PC-9 (cell line): ENCODE measurements at places on chromosomes 12 and 14.

GRCh38 chr12:91059211-91059610 lies 1.4 kb upstream of the KERA start:
- DNase-seq, result no peak

GRCh38 chr14:65846196-65846868 lies 433.8 kb downstream of the FUT8 start:
- no peak for DNase-seq

- no peak for DNase-seq
Observed at GRCh38 chr12:131734336-131735152, 23.7 kb downstream of the SFSWAP start.

DNA sequence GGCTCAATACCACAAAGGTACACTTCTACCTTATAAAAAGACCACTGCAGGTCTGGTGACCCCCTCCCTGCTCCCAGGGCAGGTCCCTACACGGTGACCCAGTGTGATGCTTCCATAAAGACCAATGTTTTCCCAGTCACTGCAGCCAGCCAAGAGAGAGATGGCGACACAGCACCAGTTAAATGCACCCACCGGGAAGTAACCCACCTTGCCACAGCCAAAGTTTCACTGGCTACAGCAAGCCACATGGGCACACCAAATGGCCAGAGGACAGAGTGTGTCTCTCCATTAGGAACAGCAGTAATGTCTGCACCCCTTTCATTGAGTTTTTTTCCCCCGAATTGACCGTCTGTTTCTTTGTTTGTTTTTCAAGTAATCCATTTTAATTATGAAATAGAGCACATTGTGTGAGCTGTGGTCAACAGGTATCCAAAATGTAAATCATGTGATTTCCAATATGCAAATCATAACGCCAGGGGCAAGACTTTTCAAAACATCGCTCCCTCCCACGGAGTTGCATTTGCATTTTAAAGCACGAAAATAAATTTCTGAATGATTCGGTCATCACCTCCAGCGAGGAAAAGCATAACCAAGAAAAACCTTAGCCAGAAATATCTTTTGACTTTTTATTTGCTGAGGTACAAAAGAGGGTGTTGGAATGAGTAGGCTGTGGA lies 48.9 kb upstream of the EML1 start:
- no peak for DNase-seq

DNA sequence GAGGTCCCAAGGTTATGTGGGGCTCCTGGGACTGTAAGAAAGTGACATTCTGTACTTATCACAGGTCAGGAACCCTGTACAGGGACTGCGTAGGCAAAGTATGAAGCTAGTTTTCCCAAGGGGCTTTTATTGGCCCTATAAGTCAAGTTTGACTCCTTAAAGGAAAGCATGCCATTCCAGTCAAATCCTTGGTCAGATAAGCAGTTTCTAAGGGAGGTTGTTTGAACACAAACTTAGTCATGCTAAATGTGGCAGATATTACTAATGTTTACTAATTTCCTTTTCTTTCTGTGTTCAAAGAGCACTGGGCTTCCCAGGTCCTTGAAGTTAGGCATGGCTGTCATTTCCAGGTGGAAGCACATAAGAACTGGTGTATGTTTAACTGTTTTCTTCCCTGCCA lies 472.4 kb downstream of the ATP23 start:
- peak; percentile 91 for DNase-seq

DNA sequence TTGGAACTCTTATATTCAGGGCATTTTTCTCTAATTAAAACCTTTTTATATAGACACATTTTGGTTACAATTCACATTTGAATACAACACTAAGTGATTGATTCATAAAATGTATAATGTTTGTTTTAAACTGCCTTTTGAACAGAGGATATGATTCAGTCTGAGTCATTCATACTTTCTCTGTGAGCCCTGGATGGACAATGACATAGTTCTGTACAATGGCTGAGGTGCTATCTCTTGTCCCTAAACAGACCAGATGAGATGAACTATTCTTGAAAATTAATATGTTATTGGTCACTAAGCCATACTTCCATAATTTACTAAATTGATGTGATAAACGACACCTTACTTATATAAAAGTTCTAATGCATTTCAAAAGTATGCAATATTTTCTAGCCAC lies 199.7 kb upstream of the ATXN7L3B start:
- DNase-seq, result no peak

- no peak for DNase-seq
Observed at GRCh38 chr12:5512601-5512970, 80.7 kb downstream of the NTF3 start.

DNA sequence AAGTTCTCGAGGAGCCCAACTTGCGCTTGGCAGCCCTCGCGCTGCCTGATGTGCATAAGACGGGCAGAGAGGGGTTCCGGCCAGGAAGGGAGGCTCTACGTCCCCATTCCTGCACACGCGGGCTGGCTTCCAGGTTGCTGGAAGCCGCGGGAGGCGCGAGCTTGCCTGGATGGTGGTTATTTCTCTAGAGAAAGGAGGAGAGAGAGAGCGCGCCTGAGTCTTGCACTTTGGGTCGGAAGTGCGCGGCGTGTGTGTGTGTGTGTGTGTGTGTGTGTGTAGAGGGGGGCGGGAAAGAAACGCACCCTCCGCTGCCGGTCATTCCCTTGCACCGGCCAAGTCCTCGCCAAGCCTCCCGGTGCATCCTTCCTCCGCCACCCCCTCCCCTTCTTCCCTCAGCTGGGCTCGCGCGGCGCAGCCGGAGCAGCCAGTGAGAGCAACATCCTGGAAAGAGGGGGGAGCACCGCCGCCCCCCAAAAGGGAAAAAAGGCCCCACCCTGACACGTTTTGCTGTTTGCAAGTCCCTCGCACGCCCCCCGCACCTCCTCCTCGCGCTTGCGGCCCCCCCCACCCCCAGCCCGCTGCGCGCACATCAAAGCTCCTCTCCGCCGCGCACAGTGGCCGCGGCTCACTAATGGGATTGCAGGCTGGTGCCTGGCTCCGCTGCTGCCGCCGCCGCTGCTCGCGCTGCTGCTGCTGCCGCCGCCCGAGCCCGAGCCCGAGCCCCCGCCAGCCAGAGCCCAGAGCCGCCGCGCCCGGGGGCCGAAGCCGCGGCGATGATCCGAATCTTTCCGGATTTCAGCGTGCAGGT lies 4.4 kb upstream of the NPAS3 start:
- no peak for DNase-seq

GRCh38 chr14:66003082-66003730 lies 483.0 kb upstream of the CCDC196 start:
- peak; percentile 60 for DNase-seq

GRCh38 chr12:124796303-124796960 lies 67.2 kb downstream of the SCARB1 start:
- no peak for DNase-seq

DNA sequence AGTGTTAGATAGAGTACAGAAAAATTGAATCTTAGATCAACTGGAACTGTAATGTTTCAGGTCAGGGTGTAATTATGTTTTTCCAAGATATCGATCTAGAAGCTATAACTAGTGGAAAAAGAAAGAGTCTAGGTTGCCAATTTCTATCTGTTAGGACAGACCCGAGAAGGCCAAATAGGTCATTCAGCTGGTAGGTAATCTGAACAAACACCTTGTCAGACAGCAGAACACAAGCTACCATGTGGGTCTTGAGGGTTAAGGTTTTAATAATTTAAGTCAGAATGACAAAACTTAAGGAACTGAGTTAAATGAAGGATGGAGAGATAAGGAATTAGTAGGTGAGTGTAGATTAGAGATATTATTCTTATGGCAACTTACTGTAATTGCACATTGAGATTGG lies 44.9 kb upstream of the KCNMB4 start:
- DNase-seq, result no peak

- no peak for DNase-seq
Observed at GRCh38 chr12:46839232-46839631, 13.4 kb upstream of the SLC38A4 start.

DNA sequence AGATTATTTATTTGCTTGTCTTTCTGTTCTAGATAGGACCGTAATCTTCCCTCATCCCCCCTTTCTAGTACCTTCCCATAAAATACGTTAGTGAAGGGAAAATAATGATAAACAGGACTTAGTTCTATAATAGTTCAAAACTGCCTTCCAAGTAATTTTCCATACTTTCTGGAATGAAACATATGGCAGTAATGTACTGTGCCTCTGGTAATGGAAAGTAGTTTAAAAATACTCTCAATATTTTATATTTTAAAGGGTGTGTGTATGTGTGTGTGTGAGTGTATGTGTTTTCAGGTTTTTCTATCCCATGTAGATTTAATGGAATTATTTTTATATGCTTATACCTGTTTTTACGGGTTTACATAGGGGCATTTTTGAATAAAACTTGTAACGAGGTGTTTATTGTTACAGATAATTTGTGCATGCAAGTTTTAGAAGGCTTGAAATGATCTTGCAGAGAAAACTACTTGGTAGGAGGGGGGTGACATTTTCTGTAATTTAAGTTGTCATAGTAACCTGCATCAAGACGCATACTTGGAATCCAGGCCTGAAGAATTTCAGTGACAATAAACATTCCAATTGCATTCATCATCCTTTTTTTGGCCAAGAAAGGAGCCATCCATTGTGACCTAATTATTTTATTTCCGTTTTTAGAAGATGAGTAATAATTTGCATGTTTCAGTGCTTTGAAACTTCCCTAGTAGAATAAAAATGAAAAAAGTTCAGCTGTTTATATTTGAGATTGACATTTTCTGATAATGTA lies 38.9 kb downstream of the RASSF8 start:
- peak; percentile 84 for DNase-seq

- no peak for DNase-seq
Observed at GRCh38 chr14:38286452-38286851, 30.6 kb upstream of the CLEC14A start.

GRCh38 chr12:28145216-28145615 lies 45.0 kb upstream of the CCDC91 start:
- DNase-seq, result no peak

- DNase-seq, result no peak
Observed at GRCh38 chr12:26704214-26704613, 128.8 kb downstream of the ITPR2 start.

GRCh38 chr12:94643606-94644005 lies 6.8 kb downstream of the TMCC3 start:
- DNase-seq, result no peak

DNA sequence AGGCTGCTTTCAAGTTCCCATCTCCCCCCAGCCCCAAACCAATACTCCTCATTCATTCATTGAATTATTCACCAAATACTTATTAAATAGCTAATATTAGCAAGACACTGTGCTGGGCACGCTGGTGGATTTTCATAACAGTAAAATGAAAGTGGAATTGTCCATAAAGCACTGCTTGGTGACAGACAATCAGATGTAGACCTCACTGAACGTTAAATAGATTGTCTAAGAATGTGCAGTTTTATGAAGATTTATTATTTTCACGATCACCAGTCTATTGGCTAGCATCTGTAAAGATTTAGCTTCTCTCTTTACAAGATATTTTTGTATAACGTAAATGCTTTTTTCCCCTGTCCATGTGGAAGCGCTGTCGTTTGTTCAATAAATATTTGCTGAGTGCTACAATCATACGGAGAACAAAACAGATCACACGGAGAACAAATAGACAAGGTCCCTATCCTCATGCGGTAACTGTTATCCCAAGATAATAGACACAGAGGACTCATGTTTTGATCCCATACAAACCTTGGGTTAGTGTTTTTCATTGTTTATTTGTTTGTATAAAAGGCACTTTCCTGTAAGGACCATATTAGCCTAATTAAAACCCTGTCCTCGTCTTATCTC lies 397.6 kb downstream of the BCAT1 start:
- no peak for DNase-seq

DNA sequence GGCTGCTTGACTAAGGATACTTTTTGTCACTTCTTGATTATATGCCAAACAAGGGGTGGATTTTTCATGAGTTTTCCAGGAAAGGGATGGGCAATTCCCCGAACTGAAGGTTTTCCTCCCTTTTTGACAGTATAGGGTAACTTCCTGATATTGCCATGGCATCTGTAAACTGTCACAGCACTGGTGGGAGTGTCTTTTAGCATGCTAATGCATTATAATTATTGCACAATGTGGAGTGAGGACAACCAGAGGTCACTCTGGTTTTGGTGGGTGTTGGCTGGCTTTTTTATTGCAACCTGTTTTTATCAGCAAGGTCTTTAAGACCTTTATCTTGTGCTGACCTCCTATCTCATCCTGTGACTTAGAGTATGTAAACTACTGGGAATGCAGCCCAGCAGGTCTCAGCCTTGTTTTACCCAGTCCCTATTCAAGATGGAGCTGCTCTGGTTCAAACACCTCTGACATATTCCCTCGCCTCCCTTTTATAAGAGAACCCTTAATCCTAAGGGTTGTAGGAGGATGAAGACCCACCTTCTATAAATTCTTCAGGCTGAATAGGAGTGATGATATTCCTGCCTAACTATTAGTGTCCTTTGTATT lies 471.2 kb downstream of the ATP23 start:
- DNase-seq, result peak; percentile 37

GRCh38 chr12:112824166-112824565 lies 32.6 kb downstream of the RPH3A start:
- DNase-seq, result no peak

GRCh38 chr12:131027876-131028586 lies 74.3 kb downstream of the ADGRD1 start:
- peak; percentile 9 for DNase-seq

- no peak for DNase-seq
Observed at GRCh38 chr12:8513256-8513655, at the start of gene CLEC4D. Gene CLEC4D, plus strand, starts transcription at chr12:8513503. Its CDS starts 230 bp downstream, at chr12:8513733.

DNA sequence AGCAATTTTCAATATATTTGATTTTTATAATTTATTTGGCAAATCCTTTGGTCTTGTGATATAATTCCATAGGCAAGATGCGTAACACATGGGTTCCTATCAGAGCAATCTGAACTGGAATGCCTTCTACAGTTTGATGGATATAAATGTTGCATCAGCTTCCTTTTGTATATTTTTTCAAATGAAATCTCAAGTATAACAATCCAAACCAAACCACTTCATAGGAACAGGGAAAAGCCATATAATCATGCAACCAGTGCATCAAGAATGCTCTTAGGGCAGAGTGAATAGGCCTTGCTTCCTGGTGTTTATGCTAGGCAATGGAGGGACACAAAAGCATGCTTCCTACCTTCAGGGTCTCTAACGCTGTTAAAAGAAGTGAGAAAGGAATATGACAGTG lies 34.5 kb downstream of the EFCAB11 start:
- no peak for DNase-seq

DNA sequence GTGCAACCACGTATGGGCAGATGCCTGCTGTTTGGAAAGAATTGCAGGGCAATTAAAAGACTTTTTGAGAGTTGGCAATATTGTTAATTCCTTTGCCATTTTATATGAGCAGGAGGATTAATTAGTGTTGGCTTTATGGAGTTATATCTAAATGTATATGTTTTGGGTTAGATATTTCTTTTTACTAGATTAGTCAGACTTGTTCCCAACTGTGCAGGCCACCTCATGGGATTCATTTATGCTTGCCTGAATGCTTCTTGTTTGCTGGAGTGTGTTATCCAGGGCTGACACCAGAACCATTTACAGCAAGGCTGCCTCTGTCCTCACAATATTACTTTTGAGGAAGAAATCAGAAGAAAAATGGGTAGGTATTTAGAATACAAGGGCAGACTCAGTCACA lies 192.5 kb downstream of the KTN1 start:
- DNase-seq, result no peak

- no peak for DNase-seq
Observed at GRCh38 chr14:99586761-99587459, 17.1 kb downstream of the CCDC85C start.
